Non-pigmented ciliary epithelial cell (primary cell): ENCODE measurements at places on chromosomes 2 and 18.

DNA sequence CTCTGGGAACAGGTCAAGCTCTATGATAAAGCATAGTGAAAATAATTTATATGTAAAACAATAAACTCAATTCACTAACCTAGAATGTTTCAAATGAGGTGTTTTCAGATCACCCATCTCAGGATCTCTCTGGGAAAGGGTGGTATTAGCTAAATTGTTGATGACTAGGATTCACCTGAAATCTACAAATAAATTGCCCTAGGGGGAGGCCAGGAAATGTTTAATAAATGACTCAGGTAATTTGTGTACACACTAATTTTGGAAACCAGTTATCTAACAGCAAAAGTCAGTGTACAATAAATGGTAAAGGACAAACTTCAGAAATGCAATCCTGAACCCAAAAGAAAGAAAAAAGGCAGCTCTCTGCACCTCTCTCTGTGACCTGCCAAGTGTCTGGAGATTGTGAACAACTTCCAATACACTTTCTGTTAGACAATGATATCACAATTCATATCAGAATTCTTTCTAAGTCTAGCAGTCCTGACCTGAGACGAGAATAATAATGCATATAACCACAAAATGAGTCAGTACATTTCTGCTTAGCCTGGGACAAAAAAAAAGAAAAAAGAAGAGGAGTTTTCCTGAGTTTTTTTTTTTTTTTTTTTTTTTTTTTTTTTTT is 760.0 kb downstream of the EPHA4 start:
- DNase-seq: peak; percentile 45

GRCh38 chr2:161613161-161613560 is 11.1 kb upstream of the SLC4A10 start:
- DNase-seq: peak; percentile 9

DNA sequence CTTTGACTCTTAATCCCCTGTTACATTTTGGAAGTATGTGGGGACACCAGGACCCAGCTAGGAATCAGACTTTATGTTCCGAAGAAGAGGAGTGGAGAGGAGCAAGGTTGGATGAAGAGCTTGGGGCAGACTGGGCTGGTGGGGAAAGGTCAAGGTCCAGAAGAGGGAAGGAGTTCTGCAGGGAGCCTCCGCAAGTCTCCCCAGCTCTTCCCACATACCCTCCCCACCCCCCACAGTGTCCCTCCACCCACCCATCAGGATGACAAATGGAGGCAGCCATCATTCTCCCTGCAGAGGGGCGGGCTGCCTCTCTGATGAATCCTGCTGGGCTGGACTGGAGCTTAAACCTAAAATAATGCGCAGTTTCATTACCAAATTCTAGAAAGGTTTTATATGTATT is 77.2 kb downstream of the ACKR3 start:
- no peak for DNase-seq

GRCh38 chr2:197920088-197920487 is 115.7 kb downstream of the PLCL1 start:
- DNase-seq: no peak

- no peak for DNase-seq
Measured at GRCh38 chr2:33267756-33268155, 208.7 kb upstream of the RASGRP3 start.

DNA sequence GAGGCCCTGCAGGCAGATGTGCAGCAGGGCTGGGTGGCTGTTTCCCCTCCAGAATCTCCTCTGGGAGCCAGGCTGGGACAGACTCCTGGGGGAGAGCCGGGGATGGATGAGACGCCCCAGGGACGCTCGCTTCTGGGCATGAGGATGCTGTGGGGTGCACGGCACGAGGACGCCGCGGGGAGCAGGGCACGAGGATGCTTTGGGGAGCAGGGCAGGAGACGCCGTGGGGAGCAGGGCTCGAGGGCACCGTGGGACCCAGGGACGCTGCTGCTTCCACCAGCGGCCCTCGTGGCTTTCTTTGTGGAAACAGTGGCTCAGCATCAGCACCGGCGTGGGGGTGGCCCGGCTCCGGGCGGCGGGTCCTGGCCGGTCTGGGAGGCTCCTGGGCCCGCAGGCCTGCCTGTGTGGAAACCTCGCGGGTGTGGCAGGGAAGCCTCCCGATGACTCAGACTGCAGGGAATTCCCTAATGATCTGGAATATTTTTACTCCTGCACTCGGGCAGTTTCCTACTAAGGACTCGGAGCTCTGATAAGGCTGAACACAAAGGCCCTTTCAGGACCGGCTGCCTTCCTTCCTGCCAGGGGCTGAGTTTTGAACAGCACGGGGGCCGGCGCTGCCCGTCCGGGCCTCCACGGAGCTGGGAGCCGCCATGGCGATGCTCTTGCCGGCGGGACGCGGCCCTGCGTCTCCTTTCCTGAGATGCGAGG is 62.6 kb downstream of the NFATC1 start:
- peak; percentile 24 for DNase-seq

- DNase-seq: no peak
Measured at GRCh38 chr2:262117-262516, 1.7 kb downstream of the SH3YL1 start.
